Kidney glomerular epithelial cell (primary cell): ENCODE measurements at places on chromosomes 7 and 10.

GRCh38 chr7:93575555-93576399 is 1.3 kb upstream of the CALCR start:
- no peak for DNase-seq

DNA sequence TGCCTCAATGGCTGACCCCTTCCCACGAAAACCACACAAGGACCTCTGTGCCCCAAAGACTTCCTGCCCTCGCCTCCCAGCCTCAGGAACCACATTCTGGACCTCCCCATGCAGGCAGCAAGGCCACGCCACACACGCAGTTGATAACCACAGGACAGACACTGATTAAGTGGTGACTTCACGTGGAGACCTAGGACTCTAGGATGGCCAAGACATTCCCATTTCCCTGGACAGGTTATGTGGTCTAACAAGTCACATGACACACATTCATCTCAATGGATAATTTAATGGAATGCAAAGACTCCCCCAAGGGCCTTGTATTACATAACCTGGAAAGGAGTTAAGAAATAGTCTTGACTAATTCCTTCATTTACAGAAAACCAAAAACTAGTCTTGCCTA is 110.2 kb downstream of the LARP4B start:
- peak; percentile 1 for DNase-seq

- no peak for DNase-seq
These were observed 74.7 kb upstream of the SEPHS1 start for GRCh38 chr10:13422800-13423199.

DNA sequence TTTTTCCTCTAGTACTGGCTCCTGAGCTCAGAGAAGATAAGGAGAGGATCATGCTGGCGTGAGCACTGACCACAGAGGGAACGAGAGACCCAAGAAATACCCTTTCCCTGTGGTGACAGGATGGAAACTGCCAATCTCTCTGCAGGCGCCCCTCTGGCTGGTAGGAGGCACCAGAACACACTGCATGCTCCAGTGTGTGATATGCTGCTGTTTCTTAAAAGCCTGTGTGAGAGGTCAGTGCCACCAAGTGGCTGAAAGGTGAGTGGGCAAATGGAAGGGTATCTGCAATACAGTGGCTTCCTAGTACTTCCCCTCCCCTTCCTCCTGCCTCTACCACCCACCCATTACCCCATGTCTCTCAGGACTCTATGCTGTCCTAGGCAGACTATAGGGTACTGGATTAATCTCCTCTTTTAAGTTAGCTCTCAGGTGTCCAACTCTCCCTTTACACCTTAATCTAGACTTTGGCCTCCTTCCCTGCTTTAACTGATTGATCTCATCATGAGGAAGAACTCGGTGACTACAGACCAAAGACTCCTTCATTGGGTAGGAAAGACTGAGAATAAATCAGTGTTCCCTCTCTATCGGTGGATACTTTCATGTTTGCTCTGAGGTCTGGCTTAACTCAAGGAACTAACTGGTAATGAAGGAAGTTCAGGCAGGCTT is 283.6 kb downstream of the ADRA2A start:
- peak; percentile 1 for DNase-seq

GRCh38 chr7:150586068-150586784 is 19.0 kb downstream of the GIMAP4 start:
- no peak for DNase-seq

DNA sequence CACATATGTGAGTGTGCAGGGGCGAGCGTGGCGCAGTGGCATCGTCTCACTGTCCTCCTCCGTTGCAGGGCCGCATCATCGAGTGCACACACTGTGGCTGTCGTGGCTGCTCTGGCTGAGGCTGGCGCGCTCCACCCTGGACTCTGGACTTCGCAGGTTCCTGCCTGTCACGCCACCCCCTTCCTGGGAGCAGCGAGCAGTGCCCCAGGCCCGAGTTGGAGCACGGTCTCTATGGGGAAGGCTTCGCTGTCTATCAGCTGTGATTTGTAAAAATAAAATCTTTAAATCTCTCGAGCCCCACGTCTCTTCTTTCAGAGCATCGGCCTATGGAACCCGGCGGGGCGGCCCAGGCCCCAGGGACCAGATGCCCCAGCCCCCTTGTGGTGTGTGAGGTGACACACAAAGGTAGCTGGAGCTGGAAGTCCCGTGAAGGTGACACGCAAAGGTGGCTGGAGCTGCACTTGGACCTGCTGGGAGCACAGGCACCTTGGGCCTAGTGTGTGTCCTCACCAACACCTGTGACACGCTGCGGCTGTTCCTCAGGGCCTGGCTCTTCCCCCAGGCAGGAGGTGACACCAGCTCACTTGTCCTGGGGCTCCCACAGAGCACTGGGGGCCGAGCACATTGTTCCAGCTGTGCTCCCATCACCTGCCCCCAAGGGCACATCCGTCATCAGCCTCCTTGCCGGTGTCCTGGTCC is 10.7 kb downstream of the BUD31 start:
- no peak for DNase-seq
